ENCODE measurements at places on chromosomes 11 and 22.

DNA sequence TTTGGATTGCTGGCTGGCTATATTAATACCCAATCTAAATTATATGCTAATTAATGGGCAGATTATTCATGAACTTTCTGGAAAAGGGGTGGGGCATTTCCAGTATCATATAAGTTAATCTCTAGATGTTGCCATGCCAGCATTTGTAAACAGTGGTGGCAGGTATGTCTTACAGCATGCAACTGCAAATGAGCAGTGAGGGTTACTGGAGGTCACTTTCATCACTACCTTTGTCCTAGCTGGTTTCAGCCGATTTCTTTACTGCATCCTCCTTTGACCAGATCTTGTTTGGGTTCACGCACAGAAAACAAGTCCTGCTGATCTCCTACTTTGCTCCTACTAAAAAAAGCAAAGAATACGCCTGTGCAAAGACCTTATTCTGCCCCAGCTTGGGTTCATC is 89.1 kb upstream of the USP47 start:
- no peak for DNase-seq

DNA sequence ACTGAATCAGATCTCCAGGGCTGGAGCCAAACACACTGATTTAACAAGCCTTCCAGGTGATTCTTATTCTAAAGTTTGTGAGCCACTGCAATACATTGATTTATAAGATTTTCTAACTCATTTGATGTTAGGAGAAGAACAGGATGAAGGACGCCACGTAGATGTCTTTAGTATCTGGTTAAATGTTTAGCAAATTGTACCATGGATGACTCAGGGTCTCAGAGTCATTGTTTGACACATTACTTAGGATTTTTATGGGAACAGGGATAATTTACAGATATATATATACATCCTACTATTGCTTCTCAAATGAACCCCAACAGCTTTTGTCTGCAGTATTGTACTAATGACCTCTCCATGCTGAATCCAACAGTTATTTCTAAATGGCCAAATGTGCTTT is 143.1 kb upstream of the DDI1 start:
- DNase-seq: no peak

DNA sequence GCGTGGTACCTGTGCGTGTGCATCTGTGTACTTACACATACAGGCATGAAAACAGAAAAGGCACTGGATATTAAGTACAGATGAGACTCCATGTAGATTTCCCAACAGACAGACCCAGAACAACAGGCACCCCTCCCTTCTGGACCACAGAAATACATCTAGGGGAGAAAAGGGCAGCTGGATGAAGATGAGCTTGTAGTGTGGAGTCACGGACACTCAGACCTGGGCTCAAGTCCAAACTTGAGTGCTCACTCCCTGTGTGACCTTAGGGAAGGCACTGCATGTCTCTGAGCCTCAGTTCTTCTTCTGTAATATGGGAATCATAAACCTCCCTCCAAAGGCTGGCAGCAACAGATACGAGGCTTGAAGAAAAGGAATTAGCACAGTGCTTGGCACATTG is 108.9 kb downstream of the GALNT18 start:
- no peak for DNase-seq

GRCh38 chr22:38935023-38935422 is 22.4 kb upstream of the APOBEC3A start:
- peak; percentile 94 for DNase-seq

DNA sequence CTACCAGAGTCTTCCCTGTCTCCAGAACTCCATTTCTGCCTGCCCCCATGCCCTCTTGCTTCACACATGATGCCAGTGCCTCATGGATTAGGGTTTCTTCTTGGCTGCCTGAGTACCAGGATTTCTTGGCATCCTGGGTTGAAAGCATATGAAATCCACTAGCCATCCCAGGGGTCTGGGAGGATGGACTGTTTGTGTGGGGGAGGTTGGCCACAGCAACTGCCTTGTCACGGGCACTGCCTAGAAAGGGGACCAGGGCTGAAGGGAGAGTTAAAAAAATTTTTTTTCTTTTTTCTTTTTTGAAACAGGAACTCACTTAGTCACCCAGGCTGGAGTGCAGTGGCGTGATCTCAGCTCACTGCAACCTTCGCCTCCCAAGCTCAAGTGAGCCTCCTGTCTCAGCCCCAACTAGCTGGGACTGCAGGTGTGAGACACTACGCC is 4.2 kb downstream of the USP35 start:
- DNase-seq: no peak

- peak; percentile 62 for DNase-seq
Measured at GRCh38 chr11:66745356-66746235, 16.6 kb upstream of the SPTBN2 start.

GRCh38 chr11:75504501-75504900 is 21.2 kb downstream of the GDPD5 start:
- no peak for DNase-seq

DNA sequence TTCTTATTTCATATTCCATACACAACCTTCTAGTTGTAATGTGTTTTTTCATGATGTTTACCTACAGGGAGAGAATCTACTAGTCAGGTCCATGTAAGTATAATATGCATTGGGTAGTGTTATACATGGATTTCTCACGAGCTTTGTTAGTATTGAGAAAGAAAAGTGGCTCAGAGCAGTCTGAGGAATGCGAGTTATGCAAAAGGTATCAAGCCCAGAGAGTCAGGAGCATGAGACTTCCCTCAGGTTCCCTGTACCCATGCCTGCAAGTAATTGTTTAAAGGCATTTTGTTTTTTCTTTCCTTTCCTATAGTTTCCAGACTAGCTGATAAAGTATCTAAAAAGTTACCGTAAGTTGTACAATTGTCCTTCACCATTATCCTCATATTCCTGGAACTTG is 66.1 kb downstream of the STK33 start:
- DNase-seq: no peak

GRCh38 chr11:127598476-127598875 is 597.9 kb upstream of the KIRREL3 start:
- no peak for DNase-seq

DNA sequence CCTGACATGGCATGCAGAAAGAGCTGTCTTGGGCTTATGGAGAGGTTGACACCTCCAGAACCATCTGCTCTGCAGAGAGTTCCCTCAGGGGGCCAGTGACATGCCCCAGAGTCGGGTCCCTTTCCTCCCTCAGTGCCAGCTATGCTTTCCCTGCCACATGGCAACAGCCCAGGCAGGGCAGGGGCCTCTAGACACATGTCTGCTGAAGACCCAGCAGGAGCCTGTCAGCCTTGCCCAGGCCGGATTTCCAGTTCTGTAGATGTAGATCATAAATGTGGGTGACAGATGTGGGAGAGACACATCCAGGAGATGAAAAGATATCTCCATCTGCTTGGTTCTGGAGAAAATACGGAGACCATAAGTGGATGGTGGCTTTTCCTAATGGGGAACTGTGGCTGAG is 25.5 kb downstream of the NAV2 start:
- DNase-seq: no peak

DNA sequence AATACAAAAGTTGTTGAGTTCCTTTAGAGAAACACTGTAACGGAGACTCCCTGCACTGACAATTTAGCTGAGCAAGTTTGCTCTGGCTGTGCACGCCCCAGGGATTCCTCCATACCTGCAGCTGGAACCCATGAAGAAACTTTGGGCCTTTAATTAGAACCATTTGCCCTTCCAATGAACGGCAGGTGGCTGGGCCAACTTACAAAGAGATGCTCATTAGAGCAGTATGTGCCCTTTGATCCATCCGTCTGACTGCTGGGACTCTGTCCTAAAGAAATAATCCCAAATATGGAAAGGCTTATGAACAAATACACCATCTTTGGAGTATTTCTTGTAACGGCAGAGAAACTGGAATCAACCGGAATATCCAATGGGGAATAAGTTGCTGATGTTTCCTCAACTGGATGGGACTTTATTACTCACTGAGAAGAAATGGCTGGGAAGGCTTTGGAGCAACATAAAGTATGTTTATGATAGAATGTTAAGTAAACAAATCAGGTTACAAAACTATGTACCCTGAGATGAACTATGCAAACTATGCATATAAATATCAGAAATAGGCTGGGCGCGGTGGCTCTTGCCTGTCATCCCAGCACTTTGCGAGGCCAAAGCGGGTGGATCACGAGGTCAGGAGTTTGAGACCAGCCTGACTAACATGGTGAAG is 24.4 kb upstream of the FBLN1 start:
- no peak for DNase-seq

DNA sequence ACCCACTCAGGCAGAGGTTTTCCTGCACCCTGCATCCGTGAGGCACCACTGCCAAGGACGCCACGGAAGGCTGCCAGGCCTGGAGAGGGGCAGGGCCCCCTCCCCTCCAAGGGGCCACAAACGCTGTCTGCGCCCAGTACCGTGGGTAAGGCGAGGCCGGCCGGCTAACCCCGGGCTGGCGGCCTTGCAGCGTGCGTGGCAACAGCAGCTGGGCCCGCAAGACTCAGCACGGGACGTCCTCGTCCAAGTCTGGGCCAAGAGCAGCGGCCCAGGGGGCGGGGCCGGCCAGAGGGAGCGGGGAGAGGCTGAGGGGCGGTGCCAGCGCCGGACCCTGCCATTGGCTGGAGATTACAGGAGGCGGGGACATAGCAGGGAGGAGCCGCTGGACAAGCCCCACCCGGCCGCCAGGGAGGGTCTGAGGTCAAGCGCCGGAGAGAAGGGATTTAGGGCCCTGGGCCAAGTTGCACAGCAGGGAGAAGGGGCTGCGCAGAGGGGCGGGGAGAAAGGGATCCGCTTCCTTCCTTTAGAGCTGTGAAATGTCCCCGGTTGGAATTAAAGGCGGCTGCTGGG is 16.0 kb downstream of the SLC43A1 start:
- no peak for DNase-seq

DNA sequence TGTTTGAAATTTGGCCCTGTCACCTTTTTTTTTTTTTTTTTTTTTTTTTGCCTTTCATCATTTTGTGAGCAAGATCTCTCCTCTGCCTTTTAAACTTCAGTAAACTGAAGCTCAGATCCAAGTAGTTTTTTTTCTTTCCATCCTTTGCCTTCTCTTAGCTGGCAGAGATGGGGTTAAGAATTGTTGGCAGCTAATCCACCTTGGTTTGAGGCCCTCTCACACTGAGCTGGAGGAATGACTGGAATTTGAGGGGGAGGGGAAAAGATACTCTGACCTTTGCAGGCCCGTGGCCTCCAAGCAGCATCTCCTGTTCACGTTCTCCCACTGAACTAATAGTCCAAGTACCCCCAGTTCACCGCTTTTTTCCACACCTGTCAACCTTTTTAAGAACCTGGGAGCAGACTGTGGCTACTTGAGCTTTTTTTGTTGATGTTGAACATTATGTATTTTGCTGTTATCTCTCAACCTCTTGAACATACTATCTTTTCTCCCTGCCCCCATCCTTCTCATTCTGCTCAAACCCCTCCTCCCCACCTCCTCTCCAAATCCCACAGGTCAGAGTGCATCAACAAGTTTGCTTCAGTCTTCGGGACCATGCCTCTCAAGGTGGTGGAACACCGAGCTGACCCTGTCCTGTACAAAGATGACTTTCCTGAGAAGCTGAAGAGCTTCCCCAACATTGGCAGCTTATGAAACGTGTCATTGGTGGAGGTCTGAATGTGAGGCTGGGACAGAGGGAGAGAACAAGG is 66.2 kb downstream of the ALX4 start:
- DNase-seq: no peak

Measured in NCI-H2081 (cell line).